Cerebellar cortex (tissue), 1 donor: ENCODE measurements at places on chromosomes 2 and 18.
A peak's percentile ranks its signal among the peaks of the same experiment; 100 is the strongest.

DNA sequence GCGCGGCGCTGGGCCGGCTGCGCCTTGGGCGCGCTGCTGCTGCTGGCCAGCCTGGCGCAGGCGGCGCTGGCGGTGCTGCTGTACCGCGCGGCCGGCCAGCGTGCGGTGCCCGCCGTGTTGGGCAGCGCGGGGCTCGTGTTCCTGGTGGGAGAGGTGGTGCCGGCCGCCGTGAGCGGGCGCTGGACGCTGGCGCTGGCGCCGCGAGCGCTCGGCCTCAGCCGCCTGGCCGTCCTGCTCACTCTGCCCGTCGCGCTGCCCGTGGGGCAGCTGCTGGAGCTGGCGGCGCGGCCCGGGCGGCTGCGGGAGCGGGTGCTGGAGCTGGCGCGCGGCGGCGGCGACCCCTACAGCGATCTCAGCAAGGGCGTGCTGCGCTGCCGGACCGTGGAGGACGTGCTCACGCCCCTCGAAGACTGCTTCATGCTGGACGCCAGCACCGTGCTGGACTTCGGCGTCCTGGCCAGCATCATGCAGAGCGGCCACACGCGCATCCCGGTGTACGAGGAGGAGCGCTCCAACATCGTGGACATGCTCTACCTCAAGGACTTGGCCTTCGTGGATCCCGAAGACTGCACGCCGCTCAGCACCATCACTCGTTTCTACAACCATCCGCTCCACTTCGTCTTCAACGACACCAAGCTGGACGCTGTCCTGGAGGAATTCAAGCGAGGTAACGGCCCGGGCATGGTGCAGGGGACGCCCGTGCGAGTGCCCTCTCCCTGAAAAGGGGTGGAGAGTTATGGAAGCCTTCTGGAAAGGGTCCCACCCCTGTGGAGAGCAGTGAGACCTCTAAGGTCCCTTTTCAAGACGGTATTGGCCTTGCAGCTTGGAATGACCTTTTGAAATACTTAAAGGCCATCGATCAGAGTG lies 1.0 kb downstream of the CNNM3 start:
- DNase-seq, result peak; percentile 24

DNA sequence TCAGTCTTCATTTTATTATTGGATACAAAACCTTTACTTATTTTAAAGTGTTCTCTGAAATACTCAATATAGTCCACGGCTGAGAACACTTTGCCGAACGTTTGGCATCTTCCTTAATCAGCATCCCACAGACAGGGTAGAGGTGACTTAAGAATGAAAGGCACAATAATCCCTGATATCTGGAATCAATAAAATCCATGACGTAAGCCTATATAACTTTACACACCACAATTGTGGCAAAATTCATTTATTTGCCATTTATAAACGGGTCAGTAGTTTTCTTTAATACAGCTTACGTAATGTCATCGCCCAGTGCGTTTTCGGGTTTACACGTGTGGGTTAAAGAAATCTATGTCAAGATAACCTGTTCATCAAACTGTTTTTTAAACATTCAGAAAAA lies 1.3 kb downstream of the MGAT4A start:
- peak; percentile 38 for DNase-seq

GRCh38 chr2:42792583-42793333 lies at the start of gene HAAO:
Gene HAAO (minus strand): TSS chr2:42792583. CDS start chr2:42792536, 47 bp downstream.
- DNase-seq, result no peak

GRCh38 chr18:57543560-57543959 lies 42.9 kb downstream of the FECH start:
- DNase-seq, result no peak

- no peak for DNase-seq
Observed at GRCh38 chr18:73684647-73685046, 463.0 kb downstream of the FBXO15 start.

- DNase-seq, result no peak
Observed at GRCh38 chr2:70560442-70560841, 6.8 kb upstream of the TGFA start.

DNA sequence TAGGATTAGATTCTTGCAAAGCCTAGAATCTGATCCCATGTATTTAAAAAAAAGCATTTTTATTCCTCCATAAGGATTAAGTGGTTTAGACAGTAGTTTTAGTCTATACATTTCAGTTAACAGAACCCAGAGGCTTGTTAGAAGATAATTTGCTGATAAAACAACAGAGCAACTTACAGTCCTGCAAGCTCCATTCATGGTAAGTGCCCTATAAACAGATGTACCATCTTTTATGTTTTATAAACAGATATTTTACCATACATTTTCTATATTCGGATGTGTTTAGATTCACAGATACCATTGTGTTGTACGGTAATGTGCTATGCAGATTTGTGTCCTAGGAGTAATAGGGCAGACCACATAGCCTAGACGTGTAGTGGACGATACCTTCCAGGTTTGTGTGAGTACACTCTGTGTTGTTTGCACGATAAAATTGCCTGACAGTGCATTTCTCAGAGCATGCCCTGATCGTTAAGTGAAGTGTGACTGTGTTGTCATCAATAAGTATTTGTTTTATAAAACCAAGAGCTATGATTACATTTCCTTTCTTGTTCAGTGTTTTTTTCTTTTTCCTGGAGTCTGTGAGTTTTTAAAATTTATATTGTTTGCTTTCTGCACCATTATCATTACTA lies 54.2 kb downstream of the CERS6 start:
- no peak for DNase-seq

GRCh38 chr2:158457092-158457825 lies 507 bp downstream of the PKP4 start:
- DNase-seq, result peak; percentile 55
